ENCODE measurements at places on chromosomes 12 and 14.
A peak's percentile ranks its signal among the peaks of the same experiment; 100 is the strongest.

DNA sequence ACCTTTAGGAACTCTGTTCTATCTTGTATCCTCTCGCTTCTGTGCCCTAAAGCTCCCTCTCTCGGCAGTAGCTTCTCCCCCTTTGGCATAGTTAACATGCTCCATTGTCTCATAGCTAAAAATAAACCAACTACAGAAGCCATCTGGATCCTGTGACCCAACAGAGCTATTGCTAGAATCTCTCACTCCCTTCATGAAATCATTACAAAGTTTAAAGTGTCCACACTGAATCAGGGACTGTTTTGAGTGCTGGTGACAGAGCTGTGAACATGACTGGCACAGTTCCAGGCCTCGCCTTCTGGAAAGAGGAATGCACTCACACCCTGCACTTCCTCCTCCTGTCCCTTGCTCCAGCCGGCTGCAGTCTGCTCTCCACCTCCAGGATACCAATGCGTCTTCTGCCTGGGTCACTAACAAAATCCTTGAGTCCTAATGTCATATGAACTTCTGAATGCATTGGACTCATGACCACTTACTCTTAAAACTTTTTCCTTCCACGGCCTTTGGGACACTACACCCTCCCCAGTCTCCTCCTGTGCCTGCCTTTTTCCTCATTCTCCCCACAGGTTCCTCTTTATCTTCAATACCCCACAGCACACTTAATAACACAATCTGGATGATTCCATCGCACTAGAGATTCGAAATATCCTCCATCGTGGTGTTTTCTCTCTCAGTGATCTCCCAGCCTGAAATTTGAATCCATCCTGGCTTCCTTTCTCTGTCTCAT, 13.2 kb downstream of the PLBD1 start:
- no peak for DNase-seq

GRCh38 chr12:76546889-76547288, 12.7 kb downstream of the OSBPL8 start:
- DNase-seq: no peak

- no peak for DNase-seq
Observed at GRCh38 chr14:50763382-50764007, 67.5 kb downstream of the NIN start.

DNA sequence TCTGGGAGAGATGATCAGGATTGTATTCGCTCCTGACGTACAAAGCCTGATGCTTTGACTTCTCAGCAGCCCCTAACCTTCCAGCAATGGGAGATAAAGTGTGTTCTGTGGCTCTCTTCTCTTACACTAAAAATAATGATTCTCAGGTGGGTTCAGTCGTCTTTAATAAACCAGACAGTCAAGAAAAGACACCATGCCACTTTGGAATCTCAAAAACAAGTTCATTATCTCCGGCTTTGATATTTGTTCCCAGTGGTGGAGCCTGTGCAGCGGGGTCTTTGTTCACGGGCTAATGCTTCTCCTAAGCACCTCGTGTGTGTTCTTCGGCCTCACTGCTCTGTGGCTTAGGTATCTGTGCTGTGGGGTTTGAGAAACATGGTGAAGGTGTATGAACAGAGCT, 1.6 kb downstream of the ACVR1B start:
- DNase-seq: no peak

DNA sequence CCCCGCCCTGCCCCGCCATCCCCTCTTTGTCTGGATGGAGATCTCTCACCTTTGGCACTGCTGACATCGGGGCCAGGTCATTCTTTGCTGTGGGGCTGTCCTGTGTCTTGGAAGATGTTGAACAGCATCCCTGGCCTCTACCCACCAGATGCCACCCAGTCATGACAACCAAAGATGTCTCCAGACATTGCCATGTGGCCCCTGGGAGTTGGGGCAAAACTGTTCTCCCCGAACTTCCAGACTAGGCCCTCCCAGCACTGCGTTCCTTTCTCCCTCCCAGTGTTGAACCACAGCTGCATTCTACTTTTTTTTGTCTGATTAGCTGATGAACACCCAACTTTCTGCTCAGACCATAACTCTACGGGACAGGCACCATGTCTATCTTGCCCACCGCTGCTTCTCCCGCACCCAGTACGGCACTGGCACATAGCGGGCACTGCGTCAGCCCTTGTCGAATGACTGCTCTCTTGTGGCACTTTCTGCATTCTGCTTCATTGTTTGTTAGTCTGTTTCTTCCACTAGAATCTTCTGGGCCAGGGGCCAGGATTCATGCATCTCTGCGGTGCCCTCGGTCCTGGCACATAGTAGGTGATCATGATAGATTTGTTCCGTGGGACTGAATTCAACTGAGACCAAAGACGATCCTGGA, 13.1 kb upstream of the MYL2 start:
- DNase-seq: no peak

- no peak for DNase-seq
Observed at GRCh38 chr12:50026691-50027090, 1.4 kb upstream of the RACGAP1 start.

DNA sequence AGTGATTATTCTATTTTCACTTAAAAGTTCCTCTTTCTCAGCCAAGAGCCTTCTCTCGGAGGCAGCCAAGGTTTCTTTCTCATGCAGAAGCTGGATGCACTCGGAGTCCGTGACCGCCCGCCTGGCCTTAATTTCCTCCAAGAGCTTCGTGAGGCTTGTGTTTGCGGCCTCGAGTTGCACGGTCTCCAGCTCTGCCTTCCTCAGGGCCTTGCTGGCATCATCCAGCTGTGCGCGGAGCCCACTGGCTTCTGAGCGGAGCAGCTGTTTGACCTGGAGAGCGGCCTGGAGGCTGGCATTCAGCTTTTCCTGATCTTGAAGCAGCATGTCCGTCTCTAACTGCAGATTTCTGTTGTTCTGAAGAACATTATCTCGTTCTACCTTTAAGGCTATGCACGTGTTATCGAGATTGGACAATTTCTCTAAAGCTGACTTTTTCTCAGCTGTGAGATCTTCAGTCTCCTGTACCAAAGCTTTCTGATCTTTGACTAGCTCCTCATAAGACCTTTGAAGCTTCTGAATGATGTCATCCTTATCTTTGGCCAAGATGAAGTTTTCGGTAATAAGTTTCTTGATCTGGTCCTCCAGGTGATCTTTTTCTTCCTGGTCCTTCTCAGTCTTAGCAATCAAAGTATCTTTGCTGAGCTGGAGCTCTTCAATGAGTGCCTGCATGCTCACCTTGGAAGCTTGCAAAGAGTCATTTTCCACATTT, 57.2 kb upstream of the VPS33A start:
- no peak for DNase-seq

DNA sequence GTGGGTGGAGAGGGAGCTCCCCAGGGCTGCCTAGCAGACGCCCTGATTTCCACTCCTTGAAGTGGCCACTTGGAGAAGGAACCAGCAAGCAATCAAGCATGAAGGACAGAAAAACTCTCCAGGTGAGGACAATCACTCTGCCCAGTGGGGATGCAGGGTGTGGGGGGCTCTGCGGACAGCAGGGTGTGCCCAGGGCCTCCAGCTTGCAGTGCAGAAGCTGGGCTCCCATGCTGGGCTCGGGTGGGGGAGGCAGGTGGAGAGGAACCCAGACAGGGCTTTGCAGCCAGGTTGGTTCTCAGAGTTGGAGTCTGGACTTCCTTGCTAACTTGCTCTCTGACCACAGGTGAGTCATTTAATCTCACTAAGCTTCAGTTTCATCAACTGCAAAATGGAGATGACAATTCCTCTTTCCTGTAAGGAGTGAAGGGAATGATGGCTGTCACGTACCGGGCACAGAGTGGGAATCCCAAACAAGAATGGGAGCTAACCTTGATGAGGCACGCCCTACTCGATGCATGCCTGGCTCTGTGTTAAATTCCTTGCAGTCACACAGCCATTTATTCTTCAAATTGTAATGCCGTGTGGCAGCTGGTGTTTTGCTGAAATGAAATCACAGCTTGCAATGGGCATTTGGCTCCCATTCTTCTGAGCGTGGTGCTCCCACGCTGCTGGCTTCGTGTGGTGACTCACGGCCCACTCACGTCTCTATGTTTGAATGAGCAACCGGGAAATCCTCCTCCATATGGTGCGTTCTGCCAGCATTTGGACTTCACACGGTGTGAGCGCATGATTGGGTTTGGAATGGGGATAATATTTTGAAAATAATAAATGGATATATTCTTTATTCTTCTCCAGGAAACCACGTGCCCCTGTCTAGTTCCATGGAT, 75.2 kb downstream of the PRIMA1 start:
- DNase-seq: no peak

DNA sequence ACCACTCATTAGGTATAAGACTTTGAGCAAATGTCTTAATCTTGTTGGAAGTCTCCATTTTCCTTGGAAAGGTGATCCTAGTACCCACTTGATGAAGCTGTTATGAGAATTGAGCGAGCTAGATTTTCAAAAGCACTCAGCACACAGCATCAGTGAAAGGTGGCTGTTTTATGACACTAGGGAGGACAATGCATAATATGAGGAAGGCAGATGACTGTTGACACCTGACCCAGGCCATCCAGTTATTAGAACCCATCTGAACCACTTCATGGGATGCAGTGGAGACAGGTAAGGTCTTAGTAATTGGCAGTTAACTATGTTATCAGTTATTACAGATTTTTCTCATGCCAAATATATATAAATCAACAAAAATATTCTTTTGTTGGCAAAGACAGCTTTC, 369.9 kb upstream of the PDE3A start:
- DNase-seq: no peak

DNA sequence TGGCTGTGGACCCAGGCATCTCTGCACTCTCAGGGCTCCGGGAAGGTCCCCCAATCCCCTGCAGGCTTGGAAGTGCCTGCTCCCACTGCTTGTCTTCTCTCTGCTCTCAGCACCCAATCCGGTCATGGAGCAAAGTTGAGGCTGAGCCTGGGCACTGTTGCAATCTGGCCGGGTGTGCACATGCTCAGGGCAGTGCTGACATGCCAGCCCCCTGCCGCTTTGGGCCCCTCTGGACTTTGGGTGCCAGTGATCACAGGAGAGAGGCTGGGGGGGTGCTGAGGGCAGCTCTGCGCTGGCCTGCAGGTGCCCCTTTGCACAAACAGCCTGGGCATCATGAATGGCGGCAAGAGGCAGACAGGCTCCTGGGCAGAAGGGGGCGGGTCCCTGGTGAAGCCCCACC, 85.4 kb upstream of the OSBPL8 start:
- DNase-seq: no peak

GRCh38 chr12:130435826-130436225, 98.1 kb downstream of the PIWIL1 start:
- no peak for DNase-seq

DNA sequence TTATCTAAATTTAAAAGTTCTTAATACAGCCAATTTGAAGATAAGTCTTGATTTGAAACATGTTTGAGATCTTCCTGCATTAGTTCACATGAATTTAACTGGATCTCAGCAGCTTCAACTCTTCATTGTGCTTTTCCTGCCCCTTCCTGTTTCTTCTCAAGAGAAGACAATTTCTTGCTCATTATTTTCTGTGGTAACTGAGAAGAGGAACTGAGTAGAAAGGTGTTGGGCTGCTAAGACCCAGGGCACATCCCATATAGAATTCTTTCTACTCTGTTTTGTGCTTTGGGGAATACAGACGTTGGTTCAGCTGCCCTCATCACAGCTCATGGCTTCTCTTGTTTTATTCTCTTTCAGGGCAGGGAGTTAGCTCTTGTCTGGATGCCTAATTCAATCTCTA, 110.2 kb downstream of the SNAPC1 start:
- DNase-seq: no peak

- DNase-seq: peak; percentile 12
Observed at GRCh38 chr12:44847888-44848702, 28.0 kb downstream of the NELL2 start.

DNA sequence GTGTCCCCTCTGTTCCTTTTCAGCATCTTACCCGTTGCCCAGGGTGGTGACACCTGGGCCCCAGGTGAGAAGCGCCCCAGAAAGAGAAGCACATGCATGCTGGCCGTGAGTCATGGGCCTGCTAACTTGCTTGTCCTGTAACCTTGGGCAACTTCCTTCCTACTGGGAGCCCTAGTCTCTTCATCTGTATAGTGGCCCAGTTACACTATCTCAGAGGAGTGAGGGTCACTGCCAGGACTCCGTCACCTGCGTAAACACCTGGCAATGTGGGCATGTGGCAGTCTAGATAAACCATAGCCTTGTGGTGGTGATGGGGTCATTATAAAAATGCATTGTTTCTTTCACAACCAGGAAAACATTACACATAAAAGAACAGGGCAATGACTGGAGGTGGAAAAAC, 125.2 kb downstream of the SLC25A47 start:
- no peak for DNase-seq

GRCh38 chr14:74982661-74983060, 20.1 kb upstream of the EIF2B2 start:
- no peak for DNase-seq

DNA sequence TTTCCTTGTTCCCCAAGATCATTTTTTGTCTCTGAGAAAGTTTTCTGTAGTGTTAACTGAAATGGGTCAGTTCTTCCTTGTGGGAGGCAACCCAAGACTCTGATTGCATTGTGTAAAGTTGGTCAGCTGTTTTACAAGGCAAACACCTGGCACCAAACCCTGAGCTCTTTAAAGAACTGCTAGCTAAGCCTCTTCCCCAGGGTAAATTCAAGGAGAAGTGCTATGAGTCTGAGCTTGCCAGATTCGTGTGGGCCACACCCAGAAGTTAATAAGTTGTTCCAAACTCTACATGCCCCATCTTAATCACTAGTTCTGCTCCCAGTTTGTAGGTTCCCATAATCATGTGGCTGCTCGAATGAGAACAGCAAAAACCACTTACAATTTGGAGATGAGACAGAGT, 214.5 kb downstream of the BTG1 start:
- no peak for DNase-seq

GRCh38 chr12:127422935-127423566, 843.9 kb upstream of the TMEM132C start:
- no peak for DNase-seq

DNA sequence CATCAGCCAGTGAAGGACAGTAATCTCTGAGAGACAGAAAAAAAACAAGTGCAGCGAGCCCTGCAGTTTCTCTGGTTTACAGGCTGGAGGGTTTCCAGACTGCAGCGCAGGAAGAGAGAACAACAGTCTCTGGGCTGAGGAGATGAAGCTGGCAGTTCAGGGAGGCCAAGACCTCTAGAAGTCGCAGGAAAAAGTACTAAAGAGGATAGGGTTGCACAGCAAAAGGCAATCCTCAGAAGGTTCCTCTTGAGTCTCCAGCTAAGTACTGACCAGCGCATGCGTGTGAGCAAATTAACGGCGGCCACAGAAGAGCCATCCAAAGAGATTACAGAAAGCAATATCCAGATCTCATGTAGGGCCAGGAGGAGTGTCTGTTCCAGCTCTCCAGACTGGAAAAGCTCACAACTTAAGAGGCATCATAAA, 12.2 kb upstream of the CCDC60 start:
- DNase-seq: no peak

DNA sequence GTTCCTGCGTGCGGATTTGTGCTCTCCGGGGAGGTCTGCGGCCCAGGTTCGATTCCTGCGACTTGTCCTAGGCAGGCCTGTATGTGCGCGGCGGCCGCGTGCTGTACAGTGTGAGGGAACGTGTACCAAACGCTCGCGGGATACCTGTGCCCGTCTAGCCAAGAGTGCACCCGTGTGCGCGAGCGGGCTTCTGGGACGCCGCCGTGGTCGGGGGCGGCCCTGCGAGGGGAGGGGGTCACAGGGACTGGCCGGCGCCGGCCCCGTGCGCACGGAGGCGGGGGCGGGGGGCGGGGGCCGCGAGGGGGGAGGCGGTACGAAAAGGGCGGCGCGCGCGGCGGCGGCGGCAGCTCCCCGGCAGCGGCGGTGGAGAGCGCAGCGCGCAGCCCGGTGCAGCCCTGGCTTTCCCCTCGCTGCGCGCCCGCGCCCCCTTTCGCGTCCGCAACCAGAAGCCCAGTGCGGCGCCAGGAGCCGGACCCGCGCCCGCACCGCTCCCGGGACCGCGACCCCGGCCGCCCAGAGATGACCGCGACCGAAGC, at the start of gene DLK1:
DLK1 (plus strand) TSS at position 343 of the 536 bp plus-strand sequence; CDS start at position 520, 177 bp downstream.
- DNase-seq: peak; percentile 4

GRCh38 chr14:43369710-43370564, 1137.1 kb downstream of the FSCB start:
- no peak for DNase-seq

Data from CD4-positive, CD25-positive, alpha-beta regulatory T cell (primary cell).